ENCODE measurements at places on chromosomes 6 and 20.

GRCh38 chr6:142857233-142857761, 87.7 kb downstream of the HIVEP2 start:
- DNase-seq, result no peak

GRCh38 chr20:50312682-50313521, 122.3 kb downstream of the CEBPB start:
- no peak for DNase-seq

DNA sequence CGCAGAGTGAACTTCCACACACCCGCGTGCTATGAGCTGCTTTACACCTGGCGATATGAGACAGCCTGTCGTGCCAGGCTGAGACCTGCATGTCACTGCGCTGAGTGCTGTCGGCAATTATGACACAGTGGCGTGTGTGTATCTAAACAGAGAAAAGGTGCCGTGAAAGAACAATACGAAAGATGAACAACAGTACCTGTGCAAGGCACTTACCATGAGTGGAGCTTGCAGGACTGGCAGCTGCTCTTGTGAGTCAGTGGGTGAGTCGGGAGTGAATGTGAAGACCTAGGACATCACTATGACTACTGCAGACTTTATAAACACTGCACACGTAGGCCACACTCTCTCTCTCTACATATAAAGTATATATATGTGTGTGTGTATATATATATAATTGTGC, 68.5 kb upstream of the DUSP22 start:
- no peak for DNase-seq

DNA sequence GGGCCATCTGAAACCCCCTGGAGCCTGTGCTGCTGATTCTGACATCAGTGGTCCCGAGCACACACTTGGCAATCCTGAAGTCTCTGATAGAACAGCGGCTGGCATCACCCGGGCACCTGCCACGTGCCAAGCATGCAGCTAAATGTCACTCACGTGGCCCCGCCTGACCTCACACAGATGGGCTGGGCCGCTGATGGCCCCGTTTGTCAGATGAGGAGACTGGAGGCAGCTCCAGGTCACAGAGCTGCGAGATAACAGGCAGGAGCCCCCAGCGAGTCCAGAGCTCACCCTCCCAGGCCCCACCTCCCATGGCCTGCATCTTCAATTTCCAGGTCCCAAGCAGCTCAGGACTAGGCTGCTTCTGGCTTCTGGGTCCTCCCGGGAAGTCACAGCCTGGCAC, 67.2 kb downstream of the YTHDF1 start:
- no peak for DNase-seq

- DNase-seq, result no peak
Measured at GRCh38 chr20:19348582-19348981, 136.1 kb downstream of the SLC24A3 start.

DNA sequence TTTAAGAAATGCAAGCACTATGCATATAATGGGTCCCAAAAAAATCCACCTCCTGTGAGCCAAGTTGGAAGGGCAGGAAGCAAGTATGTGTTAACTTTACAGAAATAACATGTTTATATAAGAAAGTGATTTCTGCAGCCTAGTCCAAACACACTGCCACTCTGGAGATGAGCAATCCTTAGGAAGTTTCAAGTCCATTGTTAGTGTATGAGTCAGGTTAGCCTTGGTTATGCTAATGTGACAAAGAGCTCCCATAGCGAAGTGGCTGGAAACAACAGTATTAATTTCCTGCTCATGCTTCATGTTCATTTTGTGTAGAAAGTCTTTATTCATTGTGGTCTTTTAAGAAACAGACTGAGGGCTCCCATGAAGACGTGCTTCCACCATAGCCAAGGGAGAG, 121.4 kb downstream of the TBXT start:
- DNase-seq, result peak; percentile 4

- no peak for DNase-seq
Measured at GRCh38 chr6:48614326-48614725, 503.3 kb upstream of the PTCHD4 start.

DNA sequence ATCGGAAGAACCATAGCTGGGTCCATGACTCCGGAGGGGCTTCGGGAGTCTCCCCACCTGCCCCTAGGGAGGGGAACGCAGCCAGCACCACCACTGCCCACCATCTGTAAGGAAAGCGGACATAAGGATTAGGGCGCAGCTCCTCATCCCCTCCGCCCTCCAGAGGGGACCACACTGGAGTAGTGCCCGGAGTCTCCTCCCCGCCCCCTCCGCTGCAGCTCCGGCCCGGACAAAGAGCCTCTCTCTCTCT, 628 bp downstream of the SLC35B2 start:
- DNase-seq, result no peak

- DNase-seq, result no peak
Measured at GRCh38 chr6:28693751-28694443, 168.2 kb downstream of the GPX5 start.

GRCh38 chr6:101070044-101070608, 189.0 kb upstream of the ASCC3 start:
- no peak for DNase-seq

GRCh38 chr20:60820918-60821317, 431.1 kb upstream of the CDH4 start:
- no peak for DNase-seq

- DNase-seq, result no peak
Measured at GRCh38 chr6:36414481-36414880, 27.0 kb upstream of the ETV7 start.

DNA sequence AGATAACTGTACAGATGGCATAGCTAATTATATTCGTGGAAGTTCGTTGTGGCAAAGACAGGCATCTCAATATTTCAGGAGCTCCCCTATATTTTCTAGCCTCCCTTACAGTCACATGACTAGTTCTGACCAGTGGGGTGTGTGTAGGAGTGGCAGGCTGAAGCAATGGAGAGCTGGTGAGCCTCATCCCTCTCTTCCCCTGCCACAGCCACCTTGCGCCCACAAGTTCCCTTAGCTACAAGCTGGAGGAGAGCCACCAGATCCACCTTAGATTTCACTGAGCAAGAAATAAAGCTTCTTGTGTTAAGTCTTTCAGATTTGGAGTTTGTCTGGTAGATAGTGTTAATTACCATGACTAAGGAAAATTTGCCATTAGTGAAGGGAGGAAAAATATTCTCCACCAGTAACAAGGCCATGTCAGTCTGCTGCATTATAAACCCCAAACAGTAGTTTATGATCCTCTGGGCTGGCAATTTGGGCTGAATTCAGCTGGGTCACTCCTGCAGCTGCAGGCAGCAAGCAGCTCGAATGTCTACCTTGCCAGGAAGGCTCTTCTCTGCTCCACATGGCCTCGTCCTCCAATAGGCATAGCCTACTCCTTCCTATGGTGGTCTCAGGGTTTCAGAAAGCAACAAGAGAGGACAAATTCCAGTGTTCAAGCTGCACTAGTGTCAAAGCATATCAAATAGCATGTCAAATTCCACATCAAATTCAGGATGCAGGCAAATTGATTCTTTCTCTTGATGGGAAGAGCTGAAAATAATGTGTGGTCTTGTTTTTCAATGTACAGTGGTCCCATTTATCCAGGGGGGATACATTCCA, 7.4 kb upstream of the RBCK1 start:
- peak; percentile 27 for DNase-seq

- DNase-seq, result no peak
Measured at GRCh38 chr6:152669895-152670294, 27.8 kb upstream of the MYCT1 start.
